NCI-H774 (cell line): ENCODE measurements at places on chromosomes 2 and 18.

GRCh38 chr2:88738271-88738670 is 46.8 kb downstream of the RPIA start:
- DNase-seq: no peak

DNA sequence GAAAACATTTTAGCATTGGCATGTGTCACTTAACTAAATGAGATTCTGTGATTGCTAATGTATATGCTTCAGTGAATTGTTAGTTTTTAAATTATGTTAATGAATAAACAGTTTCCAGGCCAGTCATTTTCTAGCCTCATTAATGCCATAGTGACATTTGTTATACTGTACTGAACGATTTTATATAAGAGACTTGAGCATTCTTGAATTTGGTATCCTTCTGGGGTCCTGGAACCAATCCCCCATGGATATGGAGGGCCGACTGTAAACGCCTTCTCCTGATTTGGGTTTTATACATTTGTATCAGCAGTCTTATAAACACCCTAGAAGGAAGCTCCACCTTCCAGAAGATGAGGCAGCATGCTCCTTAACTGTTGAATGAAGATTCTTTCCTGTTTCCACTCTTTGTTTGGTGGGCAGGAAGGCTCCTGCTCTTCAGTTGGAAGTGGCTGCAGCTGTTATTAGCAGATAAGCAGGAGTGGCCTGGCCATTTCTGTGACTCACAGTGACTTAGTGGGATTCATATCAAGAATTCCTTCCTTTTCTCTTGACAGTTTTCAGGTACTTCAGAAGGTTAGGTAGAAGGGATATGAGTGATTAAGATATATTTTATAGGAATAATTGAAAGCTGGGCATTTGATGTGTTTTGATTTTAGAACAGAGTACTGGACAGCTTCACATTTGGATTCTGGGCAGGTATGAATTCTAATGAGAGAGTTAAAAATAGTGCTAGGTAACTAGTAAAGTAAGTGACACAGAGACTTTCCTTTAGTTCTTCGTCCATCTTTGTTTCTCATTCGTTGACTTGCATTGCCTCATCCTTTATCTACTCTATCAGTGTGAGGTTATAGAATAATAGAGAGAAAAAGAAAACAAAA is 124.9 kb downstream of the PLCL1 start:
- no peak for DNase-seq

DNA sequence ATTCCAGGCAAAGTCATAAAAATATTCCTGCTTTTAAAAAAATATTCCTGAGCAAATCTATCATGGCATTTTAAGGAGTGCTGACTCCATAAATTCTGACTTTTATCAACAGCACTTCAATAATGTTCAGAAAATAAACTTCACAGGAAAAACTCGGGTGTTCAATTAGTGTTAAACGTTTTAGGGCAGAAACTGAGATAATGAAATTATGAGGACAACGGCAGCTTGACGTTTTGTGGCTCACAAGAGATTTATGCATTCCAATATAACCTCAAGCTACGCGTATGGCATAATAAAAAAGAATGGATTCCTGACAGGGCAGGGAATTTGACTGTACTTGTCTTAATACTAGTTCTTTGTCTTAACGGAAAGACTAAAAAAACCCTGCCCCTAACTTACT is 133.2 kb downstream of the ICOS start:
- no peak for DNase-seq

DNA sequence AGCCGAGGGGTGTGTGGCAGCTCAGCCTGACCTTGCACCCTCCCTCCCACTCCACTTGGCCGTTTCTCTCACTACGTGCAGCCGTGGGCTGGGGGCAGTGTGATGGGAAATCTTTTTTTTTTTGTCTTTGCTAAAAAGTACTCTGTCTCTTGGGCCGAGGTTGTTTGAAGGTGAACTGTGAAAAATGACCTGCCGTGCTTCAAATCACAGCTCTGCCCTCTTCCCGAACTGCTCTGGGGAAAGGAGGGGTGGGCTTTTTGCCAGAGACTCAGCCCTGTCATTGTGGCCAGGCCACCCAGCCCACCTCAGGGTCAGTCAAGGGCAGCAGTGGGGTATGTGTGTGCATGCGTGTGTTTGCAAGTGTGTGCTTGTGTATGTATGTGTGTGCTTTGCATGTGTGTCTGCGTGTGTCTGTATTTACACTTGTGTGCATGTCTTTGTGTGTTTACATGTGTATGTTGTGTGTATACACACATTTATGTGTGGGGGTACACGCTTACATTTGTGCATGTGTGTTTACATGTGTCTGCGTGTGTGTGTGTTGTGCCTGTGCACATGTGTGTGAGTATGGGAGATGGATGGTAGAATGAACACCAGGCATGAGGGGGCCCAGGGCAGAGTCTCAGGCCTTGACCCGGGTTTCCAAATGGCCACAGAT is 61.3 kb upstream of the HAAO start:
- DNase-seq: no peak

DNA sequence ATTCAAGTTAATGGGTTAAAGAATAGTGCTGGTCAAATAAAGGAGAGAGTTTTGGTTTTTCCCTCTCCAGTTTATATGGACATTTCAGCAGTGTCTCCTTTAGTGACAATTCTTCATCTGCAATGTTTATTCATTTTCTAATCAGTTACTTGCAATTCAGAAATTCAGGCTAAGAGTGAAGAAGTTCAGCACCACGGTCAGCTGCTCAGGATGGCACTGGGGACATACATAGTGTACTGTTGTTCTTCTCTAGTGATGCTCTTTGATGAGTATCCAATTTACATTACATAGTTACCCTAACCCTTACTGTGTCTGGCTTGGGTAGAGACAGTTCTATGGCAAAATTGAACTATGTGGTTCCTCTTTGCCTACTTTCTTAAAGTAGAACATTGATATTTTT is 412.7 kb downstream of the CNTNAP5 start:
- DNase-seq: no peak

GRCh38 chr2:208072250-208072892 is 47.0 kb upstream of the PLEKHM3 start:
- DNase-seq: peak; percentile 3

DNA sequence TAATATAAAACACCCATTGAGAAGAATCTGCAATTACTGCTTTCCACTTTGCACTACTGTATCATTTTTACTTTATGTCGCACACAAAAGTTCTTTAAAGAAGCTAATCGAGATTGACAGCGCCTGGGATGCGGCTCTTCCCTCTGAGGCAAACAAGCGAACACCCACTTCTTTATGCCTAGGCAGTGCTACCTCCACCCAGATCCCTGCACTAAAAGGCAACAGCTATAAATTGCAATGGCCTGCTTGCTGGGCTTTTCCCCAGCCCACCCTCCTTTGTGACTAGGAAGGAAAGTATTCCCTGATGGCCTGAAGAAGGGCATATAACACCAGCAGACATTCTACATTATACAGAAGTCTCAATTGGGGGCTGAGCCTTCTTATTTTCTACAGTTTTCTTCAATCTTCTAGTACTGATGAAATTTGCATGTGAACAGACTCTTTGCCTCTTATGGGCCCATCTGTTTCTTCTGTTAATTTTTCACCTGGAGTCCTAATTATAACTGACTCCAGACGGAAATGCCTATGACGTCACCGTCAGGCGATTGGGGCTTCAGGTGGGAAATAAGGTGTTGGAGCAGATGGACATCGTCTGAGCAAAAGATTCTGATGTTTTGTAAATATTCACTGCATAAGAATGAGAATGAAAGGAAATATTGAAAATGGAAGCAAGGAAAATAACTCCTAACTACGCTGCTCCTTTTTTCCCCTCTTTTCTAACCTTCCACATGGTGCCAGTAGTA is 138.9 kb upstream of the DCC start:
- no peak for DNase-seq

GRCh38 chr2:184597571-184597991 is 748 bp upstream of the ZNF804A start:
- DNase-seq: peak; percentile 10

DNA sequence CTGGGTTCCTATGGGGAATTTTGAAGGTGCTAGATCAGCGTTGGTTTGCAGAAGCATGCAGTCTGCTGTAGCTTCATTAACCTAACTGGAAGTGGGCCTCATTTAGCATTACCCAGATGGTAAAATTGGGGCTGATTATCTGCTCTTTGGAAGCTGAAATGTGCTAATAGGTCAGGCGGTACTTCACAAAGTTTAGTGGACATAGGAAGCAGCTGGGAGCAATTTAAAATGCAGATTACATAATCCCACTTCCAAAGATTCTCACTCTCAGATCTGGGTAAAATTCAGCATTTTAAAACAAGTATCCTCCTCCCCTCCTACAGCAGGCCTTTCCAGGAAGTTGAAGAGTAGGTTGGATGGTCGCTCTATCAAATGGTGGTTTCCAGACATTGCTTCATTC is 907.0 kb downstream of the CPS1 start:
- DNase-seq: no peak

DNA sequence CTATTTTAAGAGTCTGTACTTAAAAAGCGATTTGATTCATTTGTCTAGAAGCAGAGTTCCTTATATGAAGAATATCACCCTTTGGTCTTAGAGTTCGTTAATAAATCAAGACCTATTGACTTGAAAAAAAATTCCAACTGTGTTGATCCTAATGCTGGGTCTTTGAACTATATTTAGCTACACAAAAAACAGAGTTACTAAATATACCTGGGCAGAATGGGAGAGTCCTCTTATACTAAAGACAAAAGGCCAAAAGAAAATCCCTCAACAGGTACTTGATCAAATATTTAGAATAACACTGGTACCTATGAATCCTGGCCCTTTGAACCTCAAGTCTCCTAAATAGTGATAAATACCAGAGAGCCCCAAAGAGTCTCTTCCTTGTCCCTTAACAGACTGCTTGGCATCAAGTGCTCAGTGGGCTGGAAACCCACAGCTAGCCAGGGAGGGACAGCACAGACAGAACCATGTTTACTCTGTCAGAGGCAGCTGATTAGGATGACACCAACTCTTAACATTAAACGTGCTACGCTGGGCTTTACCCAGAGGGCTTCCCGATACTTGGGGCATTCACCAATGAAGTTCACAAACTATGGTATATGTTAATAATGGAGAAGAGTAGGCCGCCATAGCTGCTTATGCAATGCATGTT is 95.1 kb downstream of the FIGN start:
- DNase-seq: no peak

DNA sequence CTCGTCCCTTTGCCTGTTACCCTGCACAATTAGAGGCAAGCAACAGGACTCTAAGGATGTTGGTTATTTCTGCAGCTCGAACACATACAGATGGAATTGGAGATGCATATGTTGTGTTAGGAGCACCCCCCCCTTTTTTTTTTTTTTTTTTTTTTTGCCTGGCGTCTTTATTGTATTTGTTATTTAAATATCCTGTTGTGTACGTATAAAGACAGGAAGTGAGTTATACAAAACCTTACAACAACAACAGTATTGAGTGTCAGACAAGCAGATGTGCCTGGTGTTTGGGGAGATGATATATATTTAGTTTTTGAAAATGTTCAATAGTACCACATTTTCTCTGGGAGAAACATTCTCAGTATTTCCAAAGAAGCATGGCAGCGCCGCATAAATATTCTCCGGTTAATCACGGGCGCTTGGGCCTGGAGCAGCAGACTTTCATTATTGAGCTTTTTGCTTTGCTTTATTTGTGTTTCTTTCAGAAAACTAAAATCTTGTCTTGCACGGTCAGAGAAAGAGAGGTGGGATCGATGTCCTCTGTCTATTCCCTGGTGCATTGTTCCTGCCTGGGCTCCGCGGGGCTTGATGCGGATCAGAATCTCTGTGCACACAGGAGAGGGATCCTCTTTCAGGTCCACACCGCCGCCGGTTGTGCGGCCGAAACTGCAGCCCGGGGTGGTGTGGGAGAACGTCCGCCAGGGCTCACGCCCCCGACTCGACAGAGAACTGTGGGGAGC is 23.2 kb upstream of the ZNF516 start:
- no peak for DNase-seq
